ENCODE measurements at places on chromosomes 1 and 21. TPM values are rescaled to one million over a fixed set of nuclear protein-coding genes. Genes with fewer than 3 reads are reported as not detected.

Gene NDC1
- polyA plus RNA-seq = 9.4 TPM

DNA sequence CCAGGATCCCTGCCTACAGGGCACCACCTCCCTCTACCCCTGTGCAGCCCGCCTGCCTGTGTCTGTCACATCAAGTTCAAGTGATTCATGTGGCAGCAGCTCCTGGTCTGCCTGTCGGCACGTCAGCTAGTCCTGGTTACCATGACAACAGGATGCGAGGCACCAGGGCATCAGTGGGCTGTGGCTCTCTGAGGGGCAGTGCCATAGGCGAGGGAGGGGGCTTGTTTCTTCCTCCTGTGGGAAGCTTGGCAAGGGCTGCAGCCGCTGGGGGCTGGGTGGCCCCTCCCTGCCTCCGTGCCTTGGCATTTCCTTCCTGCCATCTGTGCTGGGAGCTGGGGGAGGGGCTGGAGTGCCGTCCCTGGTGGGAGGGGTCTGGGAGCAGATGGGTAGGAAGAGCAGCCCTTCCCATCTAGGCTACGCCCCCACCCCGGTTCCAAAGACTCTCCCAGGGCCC is 43.1 kb downstream of the FOXO6 start:
- H3K27ac ChIP-seq = no peak overlapping the region
- H3K4me3 ChIP-seq = no peak overlapping the region
- no peaks in the 10 kb centered on the region for H3K36me3 ChIP-seq
- DNase-seq = no peak
- H3K27me3 ChIP-seq = peaks cover 23% of the 10 kb centered on the region
- peaks cover 11% of the 10 kb centered on the region for H3K4me1 ChIP-seq

GRCh38 chr1:226107471-226108460 is 45.2 kb downstream of the H3-3A start:
- DNase-seq = no peak
- H3K4me1 ChIP-seq = no peaks in the 10 kb centered on the region
- no peak overlapping the region for H3K4me3 ChIP-seq
- H3K27ac ChIP-seq = no peak overlapping the region
- H3K27me3 ChIP-seq = no peaks in the 10 kb centered on the region

- H3K27ac ChIP-seq = no peak overlapping the region
- H3K27me3 ChIP-seq = peaks cover 60% of the 10 kb centered on the region
- DNase-seq = no peak
- H3K36me3 ChIP-seq = no peaks in the 10 kb centered on the region
Measured at GRCh38 chr1:204075890-204076846, 3.3 kb downstream of the SOX13 start.

DNA sequence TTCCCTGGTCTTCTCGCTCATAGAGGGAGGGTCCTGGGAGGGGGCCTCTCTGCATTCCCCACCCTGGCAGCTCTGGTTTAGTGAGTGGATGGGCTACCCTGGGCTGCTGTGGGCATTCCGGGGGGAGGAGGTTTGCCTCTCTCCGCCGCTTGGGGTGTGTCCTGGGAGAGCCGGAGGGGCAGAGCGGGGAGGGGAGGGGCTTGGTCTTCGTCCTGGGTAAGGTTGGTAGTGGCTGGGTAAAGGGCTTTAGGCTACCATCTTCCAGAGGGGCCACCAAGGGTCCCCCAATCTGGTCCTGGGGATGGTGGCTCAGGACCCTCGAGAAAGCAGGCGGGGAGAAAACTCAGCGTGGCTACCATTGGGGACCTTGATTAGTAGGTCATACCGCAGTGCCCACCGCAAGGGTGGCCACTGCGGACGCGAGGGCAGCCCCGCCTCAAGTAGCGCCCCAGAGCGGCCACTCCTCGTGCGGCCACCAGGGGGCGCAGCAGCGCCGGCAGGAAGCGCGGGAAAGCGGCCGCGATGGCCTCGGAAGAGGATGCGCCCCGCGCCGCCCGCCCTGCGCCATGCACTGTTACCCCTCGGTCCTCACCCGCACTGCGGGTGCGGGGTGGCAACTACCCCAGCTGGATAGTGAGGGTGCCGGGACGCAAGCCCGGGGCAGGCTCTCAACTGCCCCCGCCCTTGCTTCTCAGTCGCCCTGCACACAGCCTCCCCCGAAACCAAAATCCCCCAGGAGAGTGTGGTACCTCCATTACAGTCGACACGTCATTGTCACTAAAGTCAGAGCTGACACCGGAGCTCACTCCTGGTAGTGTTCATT is 44.1 kb upstream of the SLC25A33 start:
- no peaks in the 10 kb centered on the region for H3K27me3 ChIP-seq
- H3K4me1 ChIP-seq = peaks cover 9% of the 10 kb centered on the region
- H3K36me3 ChIP-seq = no peaks in the 10 kb centered on the region

- H3K4me3 ChIP-seq = no peak overlapping the region
- H3K27me3 ChIP-seq = no peaks in the 10 kb centered on the region
- no peaks in the 10 kb centered on the region for H3K36me3 ChIP-seq
- DNase-seq = no peak
- H3K4me1 ChIP-seq = no peaks in the 10 kb centered on the region
- no peak overlapping the region for H3K27ac ChIP-seq
Measured at GRCh38 chr1:97105531-97105930, 383.9 kb downstream of the PTBP2 start.

GRCh38 chr21:30932686-30933085 is 51.3 kb upstream of the KRTAP11-1 start:
- H3K4me1 ChIP-seq = no peaks in the 10 kb centered on the region
- no peaks in the 10 kb centered on the region for H3K27me3 ChIP-seq
- no peak overlapping the region for H3K4me3 ChIP-seq
- H3K27ac ChIP-seq = no peak overlapping the region
- no peak for DNase-seq
